Hypothalamus (tissue), 51 donors: ENCODE measurements at places on chromosomes 2 and 18.

GRCh38 chr18:71899707-71900472 lies 644.3 kb downstream of the CBLN2 start:
- DNase-seq = no peak

DNA sequence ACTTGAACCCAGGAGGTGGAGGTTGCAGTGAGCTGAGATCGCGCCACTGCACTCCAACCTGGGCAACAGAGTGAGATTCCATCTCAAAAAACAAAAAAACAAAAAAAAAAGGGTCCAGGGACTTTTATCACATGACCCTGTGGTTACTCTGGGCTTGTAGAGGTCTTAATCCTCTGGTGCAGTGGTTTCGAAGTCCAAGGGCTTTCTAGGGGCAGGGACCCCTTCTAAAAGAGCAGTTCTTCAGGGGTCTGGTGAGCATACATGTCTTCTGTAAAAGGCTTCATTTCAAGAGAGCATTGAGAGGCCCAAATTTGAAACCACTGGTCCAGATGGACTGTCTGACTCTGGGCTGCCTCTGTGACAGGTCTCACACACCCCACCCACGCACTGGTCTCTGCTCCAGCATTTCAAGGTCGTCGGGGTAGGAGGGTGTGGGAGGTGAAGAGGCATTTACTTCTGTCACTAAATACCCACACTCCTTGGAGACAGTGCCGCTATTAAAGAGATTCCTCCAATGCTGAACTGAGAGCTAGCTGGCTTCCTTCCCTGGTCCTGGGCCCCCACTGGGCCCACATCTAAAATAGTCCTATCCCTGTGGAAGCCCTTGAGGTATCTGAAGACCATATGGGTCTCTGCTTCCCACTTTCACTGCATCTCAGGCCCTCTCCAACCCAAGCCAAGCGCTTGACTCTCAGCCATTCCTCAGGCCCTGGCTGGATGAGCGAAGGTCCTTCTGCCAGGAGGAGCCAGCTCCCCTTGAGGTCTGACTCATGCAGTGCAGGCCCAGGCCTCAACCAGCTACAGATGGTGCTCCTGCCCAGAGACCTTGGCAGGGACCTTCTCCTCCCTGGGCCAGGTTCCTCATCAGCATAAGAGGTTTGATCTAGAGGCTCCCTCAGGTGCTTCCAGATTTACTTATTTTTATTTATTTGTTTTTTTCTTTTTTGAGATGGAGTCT lies 44.8 kb downstream of the PAX8 start:
- no peak for DNase-seq

- no peak for DNase-seq
Observed at GRCh38 chr2:105843476-105844374, 99.0 kb downstream of the NCK2 start.

- no peak for DNase-seq
Observed at GRCh38 chr2:127545189-127545588, 9.7 kb downstream of the MYO7B start.

DNA sequence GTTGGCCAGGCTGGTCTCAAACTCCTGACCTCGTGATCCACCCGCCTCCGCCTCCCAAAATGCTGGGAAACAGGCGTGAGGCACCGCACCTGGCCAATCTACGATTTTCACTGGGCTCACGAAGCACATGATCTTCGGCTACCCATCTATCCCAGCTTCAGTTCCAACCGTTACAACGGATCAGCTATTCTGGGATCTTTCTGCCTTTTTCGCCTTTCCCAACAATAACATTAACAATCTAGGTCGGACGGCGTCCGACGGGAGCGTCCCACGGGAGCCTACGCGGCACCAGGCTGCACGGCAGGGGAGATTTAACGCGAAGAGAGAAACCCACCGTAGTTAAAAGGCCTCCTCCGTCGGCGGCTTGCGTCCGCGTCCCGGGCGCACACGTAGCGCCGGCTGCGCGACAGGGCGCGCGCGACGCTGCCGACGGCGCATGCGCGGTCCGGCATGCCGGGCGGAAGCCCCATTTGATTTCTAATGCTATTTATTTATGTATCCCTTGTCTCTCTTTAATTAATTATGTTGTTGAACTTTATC lies at the start of gene MSL3B:
Gene MSL3B (minus strand): TSS at position 394 of the 540 bp plus-strand sequence.
- no peak for DNase-seq

DNA sequence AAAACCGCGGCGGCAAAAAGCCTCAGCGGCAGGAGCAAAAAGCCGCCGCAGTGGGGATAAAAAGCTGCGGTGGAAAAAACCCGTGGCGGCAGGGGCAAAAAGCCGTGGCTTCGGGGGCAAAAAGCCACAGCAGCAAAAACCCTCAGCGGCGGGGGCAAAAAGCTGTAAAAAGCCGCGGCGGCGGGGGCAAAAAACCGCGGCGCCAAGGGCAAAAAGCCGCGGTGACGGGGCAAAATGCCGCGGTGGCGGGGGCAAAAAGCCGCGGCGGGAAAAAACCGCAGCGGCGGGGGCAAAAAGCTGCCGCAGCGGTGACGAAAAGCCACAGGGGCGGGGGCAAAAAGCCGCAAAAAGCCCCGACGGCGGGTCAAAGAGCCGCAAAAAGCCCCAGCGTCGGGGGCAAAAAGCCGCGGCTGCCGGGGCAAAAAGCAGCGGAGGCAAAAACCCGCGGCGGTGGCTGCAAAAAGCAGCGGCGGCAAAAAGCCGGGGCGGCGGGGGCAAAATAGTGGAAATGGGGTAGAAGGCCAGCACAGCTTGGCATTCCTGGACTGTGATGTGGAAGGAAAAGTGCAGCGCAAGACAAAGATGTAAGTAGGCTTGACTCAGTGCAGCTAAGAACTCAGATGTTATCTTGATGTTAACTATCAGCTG lies 151.8 kb downstream of the ANKRD30BL start:
- no peak for DNase-seq

- no peak for DNase-seq
Observed at GRCh38 chr18:23033056-23033455, 99.9 kb downstream of the RBBP8 start.

GRCh38 chr2:196592911-196593881 lies 46.3 kb upstream of the CCDC150 start:
- DNase-seq = peak; percentile 64
